ENCODE measurements at places on chromosomes 1 and 21. TPM values are rescaled to one million over a fixed set of nuclear protein-coding genes. Genes with fewer than 3 reads are reported as not detected.

Gene ACTL8
- not detected for total RNA-seq

Gene MYCL
- 2.5 TPM for total RNA-seq

Gene PLEKHG5
- 77.7 TPM for total RNA-seq

Gene AMIGO1
- 15.6 TPM for total RNA-seq

Gene ATP6V1G3
- not detected for total RNA-seq

Gene KCNQ4
- total RNA-seq: 2.3 TPM

Gene LMX1A
- 0.22 TPM for total RNA-seq

All from sciatic nerve (tissue), 2 donors.